ENCODE measurements at places on chromosomes 3 and 15. TPM values are rescaled to one million over a fixed set of nuclear protein-coding genes. Genes with fewer than 3 reads are reported as not detected.

The DNAH12 gene
- 0.22 TPM for total RNA-seq

DNA sequence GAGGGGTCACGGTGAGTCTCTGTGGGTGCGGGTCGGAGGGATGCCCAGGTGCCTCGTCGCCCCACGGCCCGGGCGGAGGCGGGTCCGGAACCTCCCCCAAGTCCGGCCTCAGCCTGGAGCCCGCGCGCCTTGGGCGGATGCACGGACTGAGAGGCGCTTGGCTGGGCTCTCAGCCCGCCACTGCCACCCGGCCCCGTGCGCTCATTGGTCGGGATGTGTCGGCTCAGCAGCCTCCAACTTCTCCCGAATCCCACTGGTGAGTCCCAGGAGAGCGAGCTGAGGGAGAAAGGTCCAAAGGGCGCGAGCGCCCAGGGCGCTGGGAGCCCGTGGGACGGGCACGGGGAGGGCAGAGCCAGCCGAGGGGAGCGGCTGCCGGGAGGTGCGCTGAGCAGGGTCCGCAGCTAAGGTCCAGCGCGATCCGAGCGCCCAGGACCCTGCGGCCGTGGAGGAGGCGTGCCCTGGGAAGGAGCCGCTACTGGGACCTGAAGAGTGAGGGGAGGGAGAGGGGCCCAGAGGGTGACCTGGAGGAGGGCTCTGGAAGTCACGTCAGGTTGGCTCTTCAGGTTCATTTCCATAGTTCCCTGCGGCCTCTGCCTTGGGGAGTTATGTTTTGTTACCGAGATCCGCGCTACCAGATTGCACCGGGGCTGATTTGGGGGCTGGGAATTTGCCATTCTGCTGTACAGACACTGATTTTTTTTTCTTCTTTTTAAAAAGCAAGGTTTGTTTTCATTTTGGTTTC, at the start of gene MME:
MME (plus strand) TSS at position 574 of the 742 bp plus-strand sequence. CDS start 3,849 bp downstream, outside the sequence.
- DNase-seq, result no peak

DNA sequence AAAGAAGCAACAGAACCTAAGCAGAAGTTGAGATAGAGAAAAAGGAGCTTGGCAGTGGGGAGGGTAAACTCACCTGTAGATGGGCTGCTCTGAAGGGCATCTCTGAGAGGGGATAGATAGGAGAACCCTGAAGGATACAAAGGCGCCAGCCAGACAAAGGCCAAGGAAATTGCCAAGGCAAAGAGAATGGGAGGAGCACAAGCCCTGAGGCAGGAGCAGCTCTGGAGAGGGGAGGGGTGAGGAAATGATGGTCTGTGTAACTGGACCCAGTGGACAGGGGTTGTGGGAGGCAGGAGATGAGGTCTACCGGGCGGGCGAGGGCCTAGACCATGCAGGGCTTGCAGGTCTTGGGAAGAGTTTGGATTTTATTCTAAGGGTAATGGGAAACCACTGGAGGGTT, 2.3 kb upstream of the PDIA5 start:
- DNase-seq, result no peak

DNA sequence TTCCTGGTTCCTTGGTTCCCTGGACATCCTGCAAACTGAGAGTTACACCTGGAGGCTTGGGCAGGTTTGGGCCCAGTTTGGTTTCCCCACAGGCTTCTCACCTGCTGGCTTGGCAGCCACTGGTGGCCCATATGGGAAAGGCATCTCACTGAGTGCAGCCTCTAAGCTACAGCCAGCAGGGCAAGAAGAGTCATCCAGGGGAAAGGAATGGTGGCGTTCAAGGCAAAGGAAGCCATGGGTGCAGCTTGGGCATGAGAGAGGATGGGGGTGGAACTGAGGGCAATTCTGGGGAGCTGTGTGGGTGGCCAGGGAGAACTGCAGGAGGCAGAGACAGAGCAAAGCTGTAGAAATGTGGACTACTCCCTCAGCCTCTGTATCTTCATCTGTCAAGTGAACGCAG, 106.4 kb downstream of the EPHB1 start:
- DNase-seq, result peak; percentile 67

GRCh38 chr3:79396595-79396994, 371.2 kb downstream of the ROBO1 start:
- DNase-seq, result no peak

DNA sequence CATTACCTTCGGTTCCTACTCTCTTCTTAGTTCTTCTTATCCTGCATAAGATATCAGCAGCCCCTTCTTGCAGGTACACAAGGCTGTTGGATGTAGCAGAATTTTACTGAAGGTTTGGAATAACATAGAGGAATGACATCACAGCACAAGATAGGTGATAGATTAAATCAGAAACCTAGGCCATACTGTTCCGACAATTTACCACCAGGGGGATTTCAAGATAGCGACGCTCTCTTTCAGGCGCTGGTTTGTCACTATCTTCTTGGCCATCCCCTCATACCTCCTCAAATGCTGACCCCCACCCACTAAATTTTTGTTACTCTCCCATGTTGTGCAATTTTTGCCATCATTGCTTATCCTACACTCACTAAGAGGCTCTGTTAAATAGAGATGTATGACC, 3.5 kb downstream of the SIDT1 start:
- DNase-seq, result no peak

DNA sequence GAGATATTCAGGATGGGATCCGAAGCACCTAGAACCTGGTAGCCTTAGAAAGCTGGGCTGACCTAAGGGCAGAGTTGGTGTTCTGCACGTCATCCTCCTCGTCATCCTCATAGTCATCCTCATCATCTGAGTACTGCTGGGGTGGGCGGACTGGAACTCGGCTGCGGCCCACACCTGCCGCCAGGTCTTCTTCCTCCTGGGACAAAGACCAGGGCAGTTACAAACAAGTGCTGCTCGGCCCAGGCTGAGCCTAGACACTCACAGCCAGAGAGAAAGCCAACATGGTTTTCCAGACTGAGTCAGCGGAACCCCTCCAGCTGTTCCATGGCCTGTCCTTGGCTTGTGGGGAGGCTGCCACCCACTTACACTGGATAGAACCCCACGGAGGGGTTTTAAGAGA, 40.5 kb downstream of the SEMA3G start:
- peak; percentile 58 for DNase-seq

DNA sequence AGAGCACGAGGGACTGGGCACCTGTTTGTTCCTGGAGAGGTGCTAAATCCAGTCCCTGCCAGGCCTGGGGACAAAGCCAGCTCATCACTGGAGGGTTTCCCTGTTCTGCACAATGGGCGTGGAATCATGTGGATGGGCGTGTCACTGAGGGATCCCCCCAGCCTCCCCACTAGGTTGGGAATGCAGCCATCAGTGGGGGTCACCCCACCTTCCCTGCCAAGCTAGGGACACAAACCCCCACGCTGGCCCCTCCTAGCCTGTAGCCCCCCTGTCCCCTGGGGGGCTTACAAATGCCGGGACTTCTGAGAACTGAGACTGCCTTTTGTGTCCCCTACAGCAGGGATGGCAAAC, 61.9 kb downstream of the NSMCE3 start:
- DNase-seq, result no peak

GRCh38 chr15:83092309-83092976, 15.0 kb upstream of the TM6SF1 start:
- no peak for DNase-seq

DNA sequence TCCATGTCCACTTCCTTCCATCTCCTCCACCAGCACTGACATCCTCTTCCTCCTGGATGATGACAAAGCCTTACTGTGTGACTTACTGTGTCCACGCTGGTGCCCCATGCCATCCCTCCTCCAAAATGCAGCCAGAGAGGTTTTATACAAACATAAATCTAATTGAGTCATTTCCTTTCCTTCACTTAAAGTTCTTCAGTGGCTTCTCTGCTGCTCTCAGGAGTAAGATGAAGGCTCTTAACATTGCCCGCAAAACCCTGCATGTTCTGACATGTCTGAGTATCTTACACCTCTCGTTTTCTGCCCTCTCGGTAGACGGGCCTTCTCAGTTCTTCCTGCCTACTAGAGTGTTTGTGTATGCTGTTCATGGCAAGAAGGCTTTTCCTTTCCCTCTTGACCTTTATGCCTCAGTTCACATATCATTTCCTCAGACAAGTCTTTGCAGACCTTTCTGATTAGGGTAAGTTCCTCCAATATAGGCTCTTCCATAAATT, 175.5 kb downstream of the CFAP20DC start:
- DNase-seq, result no peak
